ENCODE measurements at places on chromosomes 5 and 9. TPM values are rescaled to one million over a fixed set of nuclear protein-coding genes. Genes with fewer than 3 reads are reported as not detected.

DOCK8 gene
- polyA plus RNA-seq = 6.0 TPM

MOB3B gene
- polyA plus RNA-seq = 2.0 TPM

DNA sequence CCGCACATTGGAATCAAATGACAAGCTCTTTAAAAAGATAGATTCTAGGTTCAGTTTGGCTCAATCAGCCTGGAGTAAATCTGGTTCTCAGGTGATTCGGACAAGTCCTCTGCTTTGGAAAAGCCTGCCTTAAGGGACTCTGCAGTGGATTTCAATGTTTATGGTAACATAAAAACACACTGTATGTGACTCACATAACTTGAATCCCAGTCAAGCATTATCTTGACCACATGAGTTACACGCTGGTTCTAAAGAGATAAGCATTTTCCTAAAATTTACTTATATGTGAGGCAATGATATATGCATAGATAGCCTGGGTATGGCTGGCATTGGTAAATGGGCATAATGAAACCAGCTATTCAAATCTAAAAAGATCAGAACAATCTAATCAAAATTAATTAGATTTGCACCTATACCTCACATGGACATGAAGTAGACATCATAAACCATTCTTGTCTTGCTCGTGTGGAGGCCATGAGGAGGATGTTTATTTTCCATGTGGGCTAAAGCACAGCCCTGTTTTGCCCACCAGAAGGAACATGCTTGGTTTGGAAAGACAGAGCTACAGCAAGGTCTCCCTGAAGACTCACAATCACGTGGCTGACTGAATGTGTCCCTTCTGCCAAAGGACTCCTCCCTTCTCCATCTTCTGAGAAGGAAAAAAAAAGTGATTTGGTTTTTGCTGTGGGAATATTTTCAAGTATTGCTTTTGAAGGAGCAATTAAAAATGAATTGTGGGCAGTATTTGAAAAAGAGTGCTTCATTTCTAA lies 351.7 kb downstream of the DIRAS2 start:
- DNase-seq = no peak

GRCh38 chr5:93101661-93102060 lies 479.4 kb downstream of the NR2F1-AS1 start:
- no peak for DNase-seq

GRCh38 chr5:173855162-173855994 lies 32.8 kb upstream of the CPEB4 start:
- no peak for DNase-seq

DNA sequence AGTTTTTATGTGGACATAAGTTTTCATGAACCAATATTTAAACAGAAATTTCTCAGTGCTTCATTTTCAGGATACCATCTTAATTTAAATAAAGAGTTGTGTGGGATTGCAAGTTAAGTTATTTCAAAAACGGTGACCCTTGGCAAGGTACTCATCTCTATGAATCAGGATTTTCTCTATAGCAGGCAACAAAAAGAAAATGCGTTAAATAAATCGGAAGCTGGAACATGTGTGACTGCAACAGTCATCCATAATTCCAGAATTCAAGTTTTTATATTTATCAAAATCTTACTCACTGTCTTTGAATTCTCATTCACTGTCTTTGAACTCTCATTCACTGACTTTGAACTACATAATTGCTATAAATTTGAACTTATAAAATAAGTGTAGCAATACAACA lies 5.8 kb upstream of the RECK start:
- no peak for DNase-seq

Data from forelimb muscle (tissue), 1 donor.